ENCODE measurements at places on chromosomes 3 and 15.

GRCh38 chr3:99817047-99817436 lies 620 bp upstream of the CMSS1 start:
- DNase-seq = no peak

DNA sequence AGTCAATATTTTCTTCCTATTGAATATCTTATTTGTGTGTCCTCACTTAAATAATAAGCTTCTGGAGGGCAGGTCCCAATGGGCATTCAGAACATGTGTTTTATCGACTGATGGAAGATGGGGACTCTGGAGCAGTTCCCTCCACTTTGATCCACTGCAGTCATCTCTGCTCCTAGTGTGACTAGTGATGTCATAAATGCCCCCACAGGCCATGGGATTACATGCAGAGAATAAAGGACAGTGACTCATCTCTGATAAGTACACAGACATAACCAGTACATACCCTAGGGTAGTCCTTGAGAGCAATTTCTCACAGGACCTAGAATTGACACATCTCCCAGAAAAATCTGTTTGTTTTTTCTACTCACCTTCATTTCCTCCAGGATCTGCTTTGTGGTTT lies 49.4 kb upstream of the FMN1 start:
- DNase-seq = no peak

GRCh38 chr15:100537331-100537730 lies 8.6 kb upstream of the CERS3 start:
- no peak for DNase-seq

DNA sequence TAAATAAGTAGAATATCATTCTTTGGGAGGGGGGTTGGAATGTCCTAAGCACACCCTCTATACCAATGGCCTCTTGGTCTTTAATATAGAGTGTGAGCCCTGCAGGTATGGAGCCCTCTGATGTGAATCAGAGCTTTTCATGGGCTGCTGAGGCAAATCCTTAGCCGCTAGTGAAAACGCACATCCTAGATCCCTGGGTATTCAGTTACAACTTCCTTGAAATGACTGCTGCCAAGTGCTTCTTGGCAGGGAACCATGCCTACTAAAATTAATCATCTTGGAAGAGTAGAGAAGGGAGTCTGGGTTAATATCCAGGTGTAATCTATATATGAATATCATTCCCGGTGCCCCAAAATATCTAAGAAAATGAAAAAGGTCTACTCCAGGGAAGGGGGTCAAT lies 109.1 kb downstream of the POLQ start:
- no peak for DNase-seq

DNA sequence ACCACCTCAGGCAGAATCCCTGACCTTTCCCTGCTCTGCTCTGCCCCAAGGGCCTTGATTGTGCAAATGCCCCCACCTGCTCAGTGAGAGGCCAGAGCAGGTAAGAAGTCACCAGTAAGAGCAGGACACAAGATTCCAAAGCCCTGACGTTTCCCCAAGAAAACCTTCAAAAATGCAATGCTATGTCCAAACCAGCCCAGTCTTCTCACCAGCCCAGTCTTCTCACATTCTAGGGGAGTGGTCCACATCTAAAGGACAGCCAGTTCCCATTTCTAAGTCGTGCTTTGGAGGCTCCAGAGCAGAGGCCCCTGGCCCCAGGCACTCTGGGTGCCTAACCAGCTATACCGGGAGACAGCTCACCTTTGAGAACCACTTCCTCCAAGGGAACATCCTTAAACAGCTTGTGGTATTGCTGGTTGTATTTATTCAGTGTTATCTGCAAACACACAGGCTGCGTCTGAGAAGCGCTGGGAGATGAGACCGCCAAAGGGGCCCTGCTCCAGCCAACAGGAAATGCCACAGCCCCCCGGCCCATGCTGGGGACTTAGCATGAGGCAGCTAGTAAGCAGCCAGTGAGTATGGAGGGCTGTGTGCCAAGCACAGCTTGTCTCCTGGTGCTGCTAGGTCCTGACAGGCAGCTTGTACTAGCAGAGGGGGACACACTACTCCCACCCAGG lies 29.3 kb downstream of the GRAMD2A start:
- no peak for DNase-seq

- DNase-seq = no peak
Measured at GRCh38 chr3:35921718-35922117, 282.4 kb downstream of the ARPP21 start.

- no peak for DNase-seq
Measured at GRCh38 chr3:61929617-61930016, 368.2 kb downstream of the PTPRG start.

- no peak for DNase-seq
Measured at GRCh38 chr15:22808761-22809280, 22.4 kb downstream of the NIPA1 start.

DNA sequence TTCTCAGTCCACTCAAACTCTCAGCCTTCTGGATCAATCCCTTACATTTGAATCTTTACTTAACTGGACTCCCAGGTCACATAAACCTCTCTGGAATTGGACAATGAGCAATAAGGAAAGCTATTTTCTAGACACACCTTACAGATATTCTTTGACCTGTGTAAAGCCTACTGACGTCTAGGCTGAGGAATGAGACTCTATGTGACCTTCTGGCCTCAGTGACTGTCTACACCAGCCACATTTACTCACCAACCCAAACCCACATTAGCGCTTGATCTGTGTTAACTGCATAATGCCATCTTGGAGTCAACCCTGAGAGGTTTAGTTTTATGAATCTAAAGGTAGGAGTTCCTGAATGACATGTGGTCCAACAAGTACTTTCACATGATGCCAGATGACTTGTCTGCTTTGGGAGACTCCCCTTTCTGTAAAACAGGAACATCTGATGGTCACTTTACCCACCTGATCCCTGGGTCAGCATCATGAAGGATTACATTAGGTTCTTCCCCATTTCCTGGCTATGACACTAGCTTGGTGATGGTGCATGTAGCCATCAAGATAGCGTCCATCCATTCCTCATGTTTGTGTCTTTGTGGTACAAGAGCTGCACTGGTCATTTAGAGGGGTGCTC lies 11.4 kb upstream of the COMMD2 start:
- DNase-seq = no peak

DNA sequence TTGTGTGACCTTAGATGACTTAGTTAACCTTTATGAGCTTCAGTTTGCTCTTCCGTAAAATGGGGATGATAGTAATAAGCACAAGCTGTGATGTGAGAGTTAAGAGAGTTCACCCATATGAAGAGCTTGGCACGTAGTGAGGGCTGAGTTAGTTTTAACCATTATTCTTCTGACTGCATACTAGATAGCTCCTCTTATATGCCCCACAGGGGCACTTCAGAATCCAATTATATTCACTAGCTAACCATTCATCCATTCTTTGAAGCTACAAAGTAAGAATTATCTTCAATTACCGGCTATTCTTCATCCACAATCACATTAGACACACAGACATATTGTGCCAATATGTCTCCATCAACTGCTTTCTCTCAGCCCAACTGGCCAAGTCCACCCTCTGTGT lies 159.0 kb upstream of the STT3B start:
- no peak for DNase-seq

GRCh38 chr15:85047271-85047948 lies 65.8 kb downstream of the PDE8A start:
- DNase-seq = no peak

GRCh38 chr3:30664884-30665283 lies 58.5 kb downstream of the TGFBR2 start:
- DNase-seq = no peak

GRCh38 chr15:75114327-75114726 lies 87.4 kb upstream of the C15orf39 start:
- DNase-seq = no peak

Measured in activated gamma-delta T cell (primary cell).